ENCODE measurements at places on chromosomes 2 and 18. TPM values are rescaled to one million over a fixed set of nuclear protein-coding genes. Genes with fewer than 3 reads are reported as not detected.

The CYS1 gene
- not detected for total RNA-seq

The DNAJB2 gene
- total RNA-seq, result 58.2 TPM

The STK11IP gene
- 24.2 TPM for total RNA-seq

The SLC4A1AP gene
- total RNA-seq, result 27.2 TPM

The IFIH1 gene
- 4.5 TPM for total RNA-seq

The ADD2 gene
- total RNA-seq, result 0.23 TPM

The WNT6 gene
- not detected for total RNA-seq

The CCDC68 gene
- 3.3 TPM for total RNA-seq

The TUBB8B gene
- total RNA-seq, result not detected

The DHRS9 gene
- not detected for total RNA-seq

The IL36B gene
- total RNA-seq, result not detected

The MLPH gene
- 27.1 TPM for total RNA-seq

The RTP5 gene
- total RNA-seq, result not detected

The NOL4 gene
- not detected for total RNA-seq

The GREB1L gene
- 9.4 TPM for total RNA-seq

The TWSG1 gene
- total RNA-seq, result 31.7 TPM

The WDR75 gene
- total RNA-seq, result 50.3 TPM

The MAP4K3 gene
- total RNA-seq, result 30.2 TPM

The FOXD4L1 gene
- 0.63 TPM for total RNA-seq

The WDCP gene
- 11.2 TPM for total RNA-seq

The CD207 gene
- total RNA-seq, result not detected

The AGXT gene
- not detected for total RNA-seq

The MC4R gene
- not detected for total RNA-seq

The CD8B2 gene
- total RNA-seq, result not detected

The ALK gene
- not detected for total RNA-seq

The MROH2A gene
- total RNA-seq, result not detected

The SLC16A14 gene
- total RNA-seq, result 0.56 TPM

The TLX2 gene
- total RNA-seq, result not detected

The TUBA4B gene
- not detected for total RNA-seq
